DMS53 (cell line): ENCODE measurements at places on chromosomes 5 and 9.

GRCh38 chr5:122110987-122111386, 18.4 kb upstream of the ZNF474 start:
- DNase-seq: no peak

DNA sequence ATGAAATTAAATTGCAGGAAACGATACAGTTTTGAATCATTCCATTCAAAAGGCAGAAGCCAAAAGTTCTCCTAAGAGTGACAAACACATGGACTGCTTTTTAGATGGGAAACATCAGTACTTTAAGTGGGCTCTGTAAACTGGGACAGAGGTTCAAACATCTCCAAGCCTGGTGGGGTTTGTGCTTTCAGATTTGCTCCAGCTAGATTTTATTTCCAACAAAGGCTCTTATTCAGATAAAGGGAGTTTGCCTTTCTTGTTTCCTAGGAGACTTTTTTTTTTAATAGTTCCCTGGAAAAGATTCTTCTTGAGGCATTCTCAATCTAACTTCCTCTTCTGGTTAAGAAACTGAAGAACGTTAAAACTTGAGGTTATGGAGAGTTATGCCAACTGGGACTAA, 277.6 kb downstream of the TMEM38B start:
- no peak for DNase-seq

DNA sequence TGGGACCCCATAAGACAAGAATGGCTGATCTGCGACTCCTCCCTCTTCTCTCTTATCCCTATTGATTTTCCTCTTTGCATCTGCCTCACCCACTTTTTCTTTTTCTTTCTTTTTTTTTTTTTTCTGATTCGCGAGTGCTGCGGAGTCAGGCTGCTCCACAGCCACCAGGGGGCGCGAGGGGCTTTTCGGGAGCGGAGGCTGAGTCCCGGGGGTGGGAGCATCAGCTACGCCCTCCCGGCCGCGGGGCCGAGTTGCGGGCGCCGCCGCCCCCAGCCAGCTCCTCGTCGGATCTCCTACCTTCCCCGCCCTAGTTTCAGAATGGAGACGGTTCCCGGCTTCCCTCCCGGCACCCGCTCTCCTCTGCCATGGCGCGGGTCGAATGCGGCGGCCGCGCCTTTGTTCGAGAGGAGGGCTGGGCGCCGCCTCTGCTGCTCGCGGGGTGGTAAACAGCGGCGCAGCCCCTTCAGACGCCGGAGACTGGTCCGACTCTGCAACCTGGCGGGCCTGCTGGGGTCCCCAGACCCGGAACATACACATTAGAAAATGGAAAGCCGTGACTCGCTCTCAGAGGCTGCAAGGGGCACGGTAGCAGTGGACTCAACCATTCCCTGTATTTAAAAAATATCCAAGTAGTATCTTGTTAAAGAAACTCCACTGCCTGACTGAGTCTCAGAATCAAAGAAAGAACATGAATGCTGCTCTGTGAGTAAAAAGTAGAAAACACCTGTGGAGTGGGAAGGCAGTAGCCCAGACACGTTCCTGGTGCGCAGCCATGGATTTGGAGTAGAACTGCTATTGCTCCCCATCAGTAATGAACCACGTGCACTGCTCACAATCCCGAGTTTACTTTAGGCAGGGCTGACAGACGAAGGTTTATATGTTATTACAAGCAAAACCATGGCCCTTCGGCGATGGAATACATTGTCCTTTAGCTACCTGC, 55.7 kb downstream of the DPYSL3 start:
- peak; percentile 89 for DNase-seq

- DNase-seq: no peak
Measured at GRCh38 chr9:21672761-21673160, 129.7 kb upstream of the MTAP start.

- DNase-seq: no peak
Measured at GRCh38 chr5:128885649-128886255, 79.5 kb upstream of the SLC27A6 start.

DNA sequence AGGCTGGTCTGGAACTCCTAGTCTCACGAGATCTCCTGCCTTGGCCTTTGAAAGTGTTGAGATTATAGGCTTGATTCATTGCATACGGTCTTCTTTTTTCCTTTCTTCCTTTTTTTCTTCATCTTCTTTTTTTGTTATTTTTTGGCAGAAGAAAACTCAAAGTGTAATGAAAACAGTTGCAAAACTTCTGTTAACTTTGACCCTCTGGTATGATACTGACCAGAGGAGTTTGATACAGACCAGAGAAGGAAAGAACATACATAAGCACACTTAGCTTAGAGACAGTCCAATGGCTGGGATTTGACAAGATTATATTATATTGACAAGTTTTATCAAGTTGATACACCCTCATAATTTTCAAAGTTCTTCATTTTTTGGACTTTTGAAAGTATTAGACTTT, 181.2 kb downstream of the NFIB start:
- DNase-seq: no peak

DNA sequence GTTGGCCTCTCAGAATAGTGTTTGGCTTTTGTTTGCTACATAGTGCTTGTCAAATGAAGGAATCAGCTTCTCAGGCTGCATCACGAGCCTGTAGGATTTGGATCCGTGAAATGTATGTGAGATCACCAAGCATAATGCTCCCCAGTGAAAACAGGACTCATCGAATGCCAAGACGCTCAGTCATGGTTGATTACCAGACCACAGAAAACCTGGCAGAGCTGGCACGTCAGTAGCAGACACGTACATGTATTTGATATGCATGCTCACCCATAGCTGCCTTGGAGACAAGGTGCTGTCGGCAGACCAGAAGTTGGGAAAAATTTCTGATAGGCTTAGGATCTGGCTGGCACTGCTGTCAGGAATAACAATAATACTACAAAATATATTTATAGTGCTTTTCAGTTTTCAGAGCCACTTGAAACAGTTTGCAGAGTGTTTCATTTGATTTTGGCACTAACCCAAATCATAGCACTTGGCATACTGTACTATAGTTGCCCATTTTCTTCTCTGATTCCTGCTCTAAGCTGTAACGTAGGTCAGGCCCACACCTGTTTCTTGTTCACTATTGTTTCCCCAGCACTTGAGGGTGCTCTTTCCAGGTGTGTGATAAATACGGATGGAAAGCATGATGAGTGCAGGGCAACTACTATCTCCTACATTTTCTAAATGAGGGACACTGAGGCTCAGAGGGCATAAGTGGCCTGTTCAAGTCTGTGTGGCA, 226.1 kb downstream of the NR3C1 start:
- DNase-seq: peak; percentile 80

DNA sequence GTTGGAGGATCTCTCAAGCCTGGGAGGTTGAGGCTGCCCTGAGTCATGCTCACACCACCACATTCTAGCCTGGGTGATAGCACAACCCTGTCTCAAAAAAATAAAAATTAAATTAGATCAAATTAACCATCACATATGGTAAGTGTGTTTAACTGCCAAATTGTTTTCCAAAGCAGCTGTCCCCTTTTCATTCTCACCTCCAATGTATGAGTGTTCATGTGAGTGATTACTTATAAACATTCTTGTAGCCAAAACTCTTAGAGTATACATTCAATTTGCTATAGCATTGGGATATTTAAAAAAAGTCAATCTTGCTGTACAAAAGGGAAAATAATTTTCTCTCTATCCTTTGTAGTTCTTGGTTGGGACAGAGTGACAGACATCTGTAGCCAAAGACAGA, 53.4 kb upstream of the SNAPC3 start:
- DNase-seq: no peak

GRCh38 chr5:39189292-39189955, 29.9 kb downstream of the FYB1 start:
- no peak for DNase-seq

GRCh38 chr5:114358329-114358728, 3.5 kb upstream of the KCNN2 start:
- DNase-seq: peak; percentile 20

DNA sequence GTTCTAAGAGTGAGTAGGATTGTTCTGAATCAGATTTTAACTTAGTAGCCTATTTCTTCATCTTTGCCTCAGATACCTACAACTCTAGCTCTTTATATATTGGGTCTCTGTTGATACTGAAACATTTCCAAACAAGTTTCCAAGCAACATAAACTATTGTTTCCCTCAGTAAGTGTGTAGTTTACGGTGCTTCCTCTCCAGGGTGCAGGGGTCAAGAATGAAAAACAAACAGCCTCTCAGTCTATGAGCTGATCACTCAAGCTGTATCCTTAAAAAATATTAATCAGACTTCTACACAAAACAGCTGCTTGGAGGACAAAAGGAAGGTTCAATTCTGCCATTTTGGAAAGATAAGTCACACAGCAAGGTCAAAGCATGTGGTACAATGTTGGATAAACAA, 75.0 kb downstream of the ADAMTS12 start:
- DNase-seq: no peak

GRCh38 chr9:114216081-114216480, 60.7 kb downstream of the COL27A1 start:
- peak; percentile 6 for DNase-seq
